ENCODE measurements at places on chromosomes 3 and 15.

DNA sequence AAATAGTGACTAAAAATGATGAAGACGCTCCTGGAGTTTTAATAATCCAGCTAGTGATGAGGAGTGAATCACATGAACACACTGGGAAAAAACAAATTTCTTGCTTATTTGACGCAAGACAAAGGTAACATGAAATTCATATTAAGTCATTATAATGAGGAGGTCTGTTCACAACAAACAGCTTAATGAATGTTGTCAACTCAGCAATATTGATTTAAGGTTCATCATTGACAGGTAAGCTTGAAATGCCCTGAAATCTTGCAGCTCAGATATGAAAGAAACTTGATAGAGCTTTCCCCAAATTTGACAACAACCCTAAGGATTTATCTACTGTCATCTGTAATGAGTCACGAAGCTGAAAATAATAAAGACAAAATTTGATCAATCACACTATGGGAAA is 108.1 kb upstream of the SELENOK start:
- no peak for DNase-seq

DNA sequence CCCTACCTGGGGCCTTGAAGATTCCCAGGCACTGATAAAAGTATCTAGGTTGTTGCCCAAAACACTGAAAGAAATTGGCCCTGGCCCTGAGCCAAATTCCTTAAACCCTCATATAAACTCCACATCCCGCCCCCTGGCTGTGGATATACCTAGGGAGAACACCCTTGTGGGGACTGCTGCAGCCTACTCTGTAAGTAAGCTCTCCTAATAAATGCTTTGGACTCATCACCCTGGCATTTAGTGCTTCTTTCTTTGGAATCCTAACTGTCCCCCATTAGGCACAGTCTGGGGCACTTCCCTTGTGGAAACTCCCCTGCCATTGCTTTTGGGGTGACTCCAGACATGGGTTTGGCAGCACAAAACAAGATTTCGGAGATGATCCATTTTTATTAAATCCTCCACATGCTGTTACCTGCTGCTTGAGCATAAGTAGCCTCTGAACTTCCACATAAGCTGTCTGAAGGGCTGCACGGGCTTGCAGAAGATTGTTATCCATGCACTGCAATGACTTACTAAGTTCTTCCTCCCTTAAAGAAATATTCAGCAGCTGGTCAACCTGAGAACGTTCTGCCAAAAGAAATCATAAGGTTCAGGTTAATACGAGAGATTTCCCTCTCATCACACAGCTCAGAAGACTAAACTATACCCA is 46.4 kb downstream of the ZNF106 start:
- no peak for DNase-seq

- DNase-seq = no peak
These were observed 511.1 kb upstream of the PROK2 start for GRCh38 chr3:72295962-72296450.

DNA sequence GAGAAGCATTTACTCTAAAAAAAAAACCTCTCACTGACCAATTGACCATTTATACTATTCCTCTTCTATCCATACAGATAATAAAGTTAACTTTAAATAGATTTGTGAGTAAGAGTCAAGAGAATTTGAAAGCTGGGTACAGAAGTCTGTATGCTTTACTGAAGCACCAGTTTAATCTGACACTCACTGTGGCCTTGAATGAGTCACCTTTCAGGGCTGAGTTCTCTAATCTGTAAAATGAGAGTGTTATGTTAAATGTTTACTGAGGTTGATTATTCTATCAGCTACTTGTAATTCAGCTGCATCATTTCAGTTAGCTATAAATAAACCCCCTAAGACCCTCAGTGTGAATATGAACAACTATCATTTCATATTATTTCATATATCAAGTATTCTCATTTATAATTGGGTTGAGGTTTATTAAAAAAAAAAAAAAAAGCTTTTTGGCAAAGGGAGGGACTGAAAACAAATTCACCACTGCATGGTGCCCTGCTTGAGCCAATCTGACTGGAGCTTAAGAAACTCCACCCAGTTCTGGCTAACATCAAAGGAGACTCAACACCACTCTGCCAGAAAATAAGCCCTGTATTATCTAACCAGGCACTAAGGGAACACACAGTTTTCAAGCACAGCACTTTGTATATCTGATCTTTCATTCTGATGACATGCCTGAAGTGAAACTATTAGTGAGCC is 2.8 kb downstream of the MAP4 start:
- DNase-seq = no peak

DNA sequence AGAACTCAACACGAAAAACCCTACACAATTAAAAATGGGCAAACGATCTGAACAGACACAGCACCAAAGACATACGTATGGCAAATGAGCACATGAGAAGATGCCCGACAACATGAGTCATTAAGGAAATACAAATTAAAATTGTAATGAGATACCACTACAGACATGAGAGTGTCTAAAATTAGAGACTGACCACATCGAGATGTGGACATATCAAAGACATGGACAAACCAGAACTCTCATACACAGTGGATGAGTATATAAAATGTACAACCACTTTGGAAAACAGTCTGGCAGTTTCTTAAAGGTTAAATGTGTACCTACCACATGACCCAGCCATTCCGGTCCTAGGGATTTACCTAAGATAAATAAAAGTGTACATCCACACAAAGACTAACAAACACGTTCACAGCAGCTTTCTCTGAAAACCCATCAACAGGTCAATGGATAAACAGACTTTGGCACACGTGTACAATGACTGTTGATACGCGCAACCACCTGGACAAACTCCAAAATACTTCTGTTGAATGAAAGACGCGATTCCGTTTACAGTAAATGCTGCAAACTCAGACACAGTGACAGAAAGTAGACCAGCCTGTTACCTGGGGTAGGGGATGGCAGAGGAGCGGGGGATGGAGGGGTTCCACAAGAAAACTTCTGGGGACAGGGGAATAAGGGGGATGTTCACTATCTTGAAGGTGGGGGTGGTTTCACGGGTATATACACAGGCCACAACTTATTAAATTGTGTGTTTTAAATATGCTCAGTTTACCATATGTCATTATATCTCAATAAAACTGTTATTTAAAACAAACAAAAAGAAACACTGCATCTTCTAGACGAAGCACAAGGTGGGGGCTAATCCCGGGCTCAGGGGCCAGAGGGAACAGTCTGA is 2.1 kb downstream of the TNK2 start:
- DNase-seq = peak; percentile 63

- DNase-seq = no peak
These were observed 545.5 kb upstream of the MDFIC2 start for GRCh38 chr3:70857916-70858315.

DNA sequence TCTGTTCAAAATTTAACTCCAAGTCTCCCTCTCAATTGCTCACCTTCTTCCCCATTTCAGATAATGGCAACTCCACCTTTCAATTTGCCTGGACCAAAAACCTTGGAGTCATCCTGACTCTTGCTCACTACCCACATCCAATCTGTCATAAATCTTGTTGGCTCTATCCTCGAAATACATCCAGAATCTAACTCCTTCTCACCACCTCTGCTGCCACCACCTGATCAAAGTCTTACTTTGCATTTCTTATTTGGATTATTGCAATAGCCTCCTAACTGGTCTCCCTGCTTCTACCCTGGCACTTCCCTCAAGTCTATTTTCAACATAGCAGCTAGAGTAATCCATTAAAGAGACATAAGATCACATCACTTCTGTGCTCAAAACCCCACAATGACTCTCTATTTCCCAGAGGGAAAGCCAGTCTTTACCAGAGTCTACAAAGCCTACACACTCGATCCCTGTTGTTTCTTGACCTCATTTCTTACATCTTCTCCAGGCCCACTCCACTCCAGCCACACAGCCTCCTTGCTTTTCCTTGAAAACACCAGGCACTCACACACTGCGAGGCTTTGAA is 86.6 kb downstream of the GPR156 start:
- no peak for DNase-seq
